ENCODE measurements at places on chromosomes 2 and 18.

DNA sequence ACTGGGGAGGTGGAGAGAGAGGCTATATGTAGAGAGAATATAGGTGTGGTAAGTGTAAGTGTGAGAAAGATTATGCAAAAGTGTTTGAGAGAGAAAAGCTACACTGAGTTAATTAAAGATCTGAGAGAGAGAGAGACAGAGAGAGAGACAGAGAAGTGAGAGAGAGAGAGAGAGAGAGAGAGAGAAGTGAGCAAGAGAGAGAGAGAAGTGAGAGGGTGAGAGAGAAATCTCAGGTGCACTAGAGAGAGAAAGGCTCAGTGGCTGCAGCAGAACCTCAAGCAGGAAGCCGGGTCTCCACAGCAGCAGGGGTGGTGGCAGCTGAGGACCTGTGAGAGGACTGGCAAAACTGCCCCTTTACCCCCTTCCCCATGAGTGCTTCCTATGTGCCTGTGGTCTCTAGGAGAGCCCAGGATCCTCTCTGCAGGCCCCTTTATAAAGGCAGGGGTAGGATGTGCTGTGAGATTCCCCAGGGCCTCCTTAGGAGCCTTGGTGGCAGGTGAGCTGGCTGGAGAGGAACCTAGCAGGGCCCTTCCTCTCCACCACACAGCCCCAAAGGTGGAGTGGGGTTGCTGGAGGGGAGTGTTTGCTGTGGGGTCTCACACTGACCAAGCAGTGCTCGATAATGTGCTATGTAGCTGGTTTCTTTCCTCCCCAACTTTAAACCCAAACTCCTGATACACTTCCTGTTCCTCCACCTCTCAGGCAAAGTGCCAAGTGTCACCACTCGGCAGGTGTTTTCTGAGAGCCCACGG lies 52.6 kb downstream of the SLC4A5 start:
- DNase-seq: no peak

DNA sequence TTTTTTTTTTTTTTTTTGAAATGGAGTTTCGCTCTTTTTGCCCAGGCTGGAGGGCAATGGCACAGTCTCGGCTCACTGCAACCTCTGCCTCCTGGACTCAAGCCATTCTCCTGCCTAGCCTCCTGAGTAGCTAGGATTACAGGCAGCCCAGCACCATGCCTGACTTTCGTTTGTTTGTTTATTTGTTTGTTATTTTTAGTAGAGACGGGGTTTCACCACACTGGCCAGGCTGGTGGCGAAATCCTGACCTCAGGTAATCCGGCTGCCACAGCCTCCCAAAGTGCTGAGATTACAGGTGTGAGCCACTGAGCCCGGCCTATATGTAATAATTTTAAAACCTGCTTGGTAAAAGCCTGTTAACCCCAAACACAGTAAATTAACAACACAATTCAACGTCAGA lies 435.7 kb downstream of the LRRTM4 start:
- no peak for DNase-seq

DNA sequence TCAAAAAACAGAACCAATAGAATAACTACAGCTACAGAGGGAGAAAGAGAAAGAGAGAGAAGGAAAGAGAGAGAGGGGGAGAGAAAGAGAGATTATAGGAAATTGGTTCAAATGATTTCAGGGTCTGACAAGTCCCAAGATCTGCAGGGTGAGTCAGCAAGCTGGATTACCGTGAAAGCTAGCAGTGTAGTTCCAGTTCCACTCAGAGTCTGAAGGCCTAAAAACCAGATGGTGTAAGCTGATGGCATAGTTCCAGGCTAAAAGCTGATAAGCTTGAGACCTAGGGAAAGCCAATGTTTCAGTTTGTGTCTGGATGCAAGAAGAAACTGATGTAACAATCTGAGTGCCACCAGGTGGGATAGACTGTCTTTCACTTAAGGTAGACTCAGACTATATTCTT lies 397.7 kb downstream of the TRIB2 start:
- no peak for DNase-seq

DNA sequence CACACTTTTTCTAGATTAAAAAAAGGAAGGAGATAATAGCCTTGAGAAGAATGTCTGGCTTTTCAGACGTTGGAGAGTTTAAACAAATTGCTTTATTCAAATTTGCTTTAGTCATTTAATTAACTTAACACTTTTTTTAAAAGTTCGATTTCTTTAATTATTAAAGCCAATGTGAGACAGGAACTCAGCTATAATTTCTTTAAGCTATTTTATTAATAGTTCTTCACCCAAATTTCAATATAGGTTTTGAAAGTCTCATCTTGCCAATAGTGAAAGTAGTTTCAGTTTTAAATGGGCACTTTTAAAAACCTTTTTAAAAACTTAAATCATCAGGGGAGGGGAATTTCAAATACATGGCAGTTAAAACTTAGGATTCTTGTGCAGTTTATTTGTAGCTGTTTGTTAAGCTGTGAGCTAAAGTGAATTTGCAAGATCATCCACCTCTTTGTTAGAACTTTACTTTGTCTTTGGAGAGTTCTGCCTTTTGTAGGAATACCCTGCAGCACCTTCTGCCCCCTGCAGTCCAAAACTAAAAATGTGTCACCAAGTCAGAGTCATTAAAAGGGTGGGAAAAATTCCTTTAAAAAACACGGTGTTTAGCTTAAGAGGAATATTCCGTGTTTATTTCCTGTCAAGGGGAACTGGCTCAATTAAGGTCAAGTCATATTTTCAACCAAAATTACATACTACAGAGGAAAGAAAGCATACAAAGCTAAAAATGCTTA lies 4.6 kb downstream of the TGIF1 start:
- DNase-seq: no peak

DNA sequence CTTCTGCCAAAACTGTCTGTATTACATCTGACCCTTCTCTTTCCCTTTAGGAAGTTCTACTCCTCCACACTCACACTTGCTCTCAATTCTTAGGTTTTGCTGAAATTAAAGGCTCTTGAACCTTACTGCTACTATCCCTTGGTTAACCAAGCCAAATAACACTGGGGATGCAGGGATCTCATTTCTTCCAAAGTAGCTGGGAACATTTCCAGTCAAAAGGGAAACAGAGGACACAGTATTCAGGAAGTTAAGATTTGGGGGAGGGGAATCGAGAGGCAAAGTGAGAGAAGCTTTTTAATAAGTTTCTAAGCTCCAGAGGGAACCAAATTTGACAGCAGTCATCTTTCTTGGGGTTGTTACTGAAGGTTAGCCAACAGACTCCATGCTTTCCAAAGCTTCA lies 6.2 kb downstream of the SEPTIN2 start:
- DNase-seq: no peak

- no peak for DNase-seq
Measured at GRCh38 chr18:12904012-12904516, 20.0 kb upstream of the PTPN2 start.

DNA sequence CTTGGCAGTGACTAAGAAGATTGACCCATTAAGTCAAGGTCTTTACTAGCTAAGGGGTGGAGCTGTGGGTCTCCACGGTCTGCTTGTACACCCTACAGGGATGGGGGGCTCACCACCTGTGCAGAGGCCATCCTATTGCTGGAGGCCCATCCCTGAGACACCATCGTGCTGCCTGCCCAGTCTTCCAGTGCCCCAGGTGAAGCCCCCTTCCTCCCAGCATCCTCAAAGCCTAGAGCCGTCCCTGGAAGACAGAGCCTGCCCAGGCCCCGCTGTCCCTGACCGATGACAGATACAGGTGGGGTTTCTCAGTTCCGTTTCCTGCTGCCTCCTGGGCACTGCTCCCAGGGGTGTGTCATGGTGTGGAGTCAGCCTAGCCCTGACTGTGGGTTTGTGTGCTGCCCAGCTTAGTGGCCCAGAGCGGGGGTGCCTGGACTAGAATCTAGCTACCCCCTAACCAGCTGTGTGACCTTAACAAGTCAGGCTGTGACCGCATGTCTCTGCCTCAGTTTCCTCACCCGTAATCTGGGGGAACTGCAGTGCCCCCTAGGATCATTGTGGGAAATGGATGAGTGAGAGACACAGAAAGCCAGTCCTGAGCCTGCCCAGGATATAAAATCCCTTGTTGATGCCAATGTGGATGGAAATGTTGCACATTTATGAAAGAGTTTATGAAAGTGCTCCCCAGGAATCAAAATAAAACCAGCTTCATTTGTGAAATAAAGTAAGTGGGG lies 2.0 kb downstream of the OTOS start:
- DNase-seq: no peak

GRCh38 chr2:113142290-113142689 lies 14.9 kb downstream of the IL1RN start:
- DNase-seq: no peak

- no peak for DNase-seq
Measured at GRCh38 chr18:58349650-58350049, 279.2 kb downstream of the ALPK2 start.

GRCh38 chr2:28506112-28506910 lies 10.5 kb downstream of the PLB1 start:
- DNase-seq: no peak

GRCh38 chr2:237075749-237076599 lies 9.7 kb upstream of the COPS8 start:
- no peak for DNase-seq

DNA sequence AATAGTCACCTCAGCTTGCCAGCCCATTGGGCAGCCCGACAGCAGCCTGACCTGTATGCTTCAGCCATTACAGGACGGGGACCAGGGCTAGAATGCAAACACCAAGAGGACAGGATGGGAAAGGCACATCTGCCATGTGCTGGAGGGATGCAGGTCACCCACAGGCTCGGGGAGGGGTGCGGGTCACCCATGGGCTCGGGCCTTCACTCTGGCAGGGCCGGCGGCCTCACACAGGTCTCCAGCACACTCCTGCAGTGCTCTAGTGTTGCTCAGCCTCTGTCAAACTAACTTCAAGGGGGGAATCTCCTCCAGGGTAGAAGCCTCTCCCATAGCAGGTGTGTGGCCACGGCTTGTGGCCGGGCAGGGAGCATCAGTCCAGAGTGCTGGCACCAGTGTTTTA lies 222.5 kb downstream of the SEPTIN10 start:
- no peak for DNase-seq

GRCh38 chr2:237726401-237726830 lies 72.2 kb upstream of the RBM44 start:
- DNase-seq: peak; percentile 93

DNA sequence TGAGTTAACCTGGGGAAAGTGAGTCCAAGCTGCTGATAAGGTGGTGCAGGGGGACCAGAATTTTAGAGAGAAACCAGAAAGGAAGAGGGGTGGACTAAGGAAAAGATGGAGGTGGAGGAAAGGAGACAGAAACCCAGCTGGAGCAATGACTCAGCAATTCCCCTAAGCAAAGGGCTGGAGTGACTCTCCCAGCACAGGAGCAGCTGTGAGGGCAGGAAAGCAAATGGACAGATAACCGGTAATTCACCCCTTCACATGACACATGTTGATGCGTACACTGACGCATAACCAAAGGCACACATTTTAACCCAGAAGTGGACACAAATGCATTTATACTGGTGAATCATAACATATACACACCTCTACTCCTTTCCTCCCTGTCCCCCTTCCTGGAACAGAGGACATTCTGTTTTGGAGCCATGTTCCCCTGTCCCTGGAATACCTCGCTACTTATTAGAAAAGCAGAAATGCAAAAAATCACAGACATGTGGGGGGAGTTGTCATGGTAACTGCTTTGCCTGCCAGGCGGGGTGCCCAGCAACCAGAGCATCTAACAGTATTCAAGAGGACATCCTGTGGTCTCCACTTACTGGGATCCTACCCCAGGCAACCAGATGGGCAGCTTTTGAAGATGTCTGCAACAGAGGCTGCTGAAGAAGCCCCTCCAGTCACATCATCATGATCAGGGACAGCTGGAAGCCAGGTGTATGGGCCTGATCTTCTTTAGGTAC lies 4.7 kb downstream of the CDK5R2 start:
- no peak for DNase-seq

- no peak for DNase-seq
Measured at GRCh38 chr18:63440219-63440618, 17.9 kb upstream of the VPS4B start.

DNA sequence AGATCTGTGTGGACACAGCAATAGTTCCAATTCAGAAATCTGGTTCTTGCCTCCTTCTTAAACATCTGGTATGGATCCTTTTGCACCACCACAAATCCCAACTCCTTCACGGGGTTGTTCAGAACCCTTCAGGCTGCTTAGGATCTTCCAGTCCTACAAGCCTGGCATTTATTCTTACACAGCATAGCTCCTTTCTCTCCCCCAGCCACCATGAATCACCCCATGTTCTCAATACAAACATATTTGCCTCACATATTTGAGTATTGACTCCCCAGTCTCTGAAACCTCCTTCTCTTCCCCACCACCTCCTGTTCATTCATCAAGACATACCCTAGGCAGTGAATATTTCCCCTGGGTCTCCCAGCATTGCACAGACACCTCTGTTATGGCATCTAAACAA lies 155.2 kb downstream of the ALK start:
- DNase-seq: no peak

GRCh38 chr2:172196768-172197431 lies 94.2 kb upstream of the DLX2 start:
- no peak for DNase-seq

- no peak for DNase-seq
Measured at GRCh38 chr2:61995065-61995464, 89.6 kb downstream of the COMMD1 start.

DNA sequence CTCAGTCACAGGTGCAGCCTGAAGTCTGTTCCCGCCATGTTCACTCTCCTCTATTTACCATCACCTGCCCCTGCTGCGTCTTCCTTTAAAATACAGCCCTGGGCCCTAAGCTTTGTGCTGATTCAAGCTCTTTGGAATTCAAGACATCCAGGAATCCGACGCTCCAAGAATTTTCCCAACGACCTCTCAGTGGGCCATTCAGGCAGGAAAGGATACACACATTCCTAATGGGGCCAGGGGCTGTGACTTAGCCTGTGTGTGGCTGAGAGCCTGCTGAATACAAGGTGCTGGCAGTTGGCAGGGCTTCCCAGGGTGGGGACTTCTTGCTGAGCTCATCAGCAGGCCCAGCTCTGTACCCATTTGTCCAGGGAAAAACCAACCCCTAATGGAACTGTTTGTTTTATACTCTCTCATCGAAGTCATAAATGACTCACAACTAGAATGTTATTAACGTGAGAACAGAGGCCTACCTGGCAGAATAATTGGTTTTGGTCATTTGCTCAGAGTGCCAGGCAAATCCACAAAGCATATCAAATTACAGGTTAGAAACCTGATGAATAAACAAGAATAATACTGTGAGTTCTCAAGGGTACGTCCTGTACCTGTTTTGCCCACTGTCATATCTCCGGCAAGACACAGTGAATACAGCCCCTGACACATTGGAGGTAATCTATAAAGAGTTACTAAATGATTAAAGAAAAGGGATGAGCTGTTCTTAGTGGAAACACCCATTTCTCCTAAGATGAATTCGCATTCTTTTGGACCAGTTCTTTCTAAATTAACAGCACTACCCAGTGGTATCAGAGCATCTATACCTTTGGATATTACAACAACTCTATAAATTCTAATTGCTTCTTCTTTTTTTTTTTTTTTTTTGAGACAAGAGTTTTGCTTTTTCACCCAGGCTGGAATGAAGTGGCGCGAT lies 12.6 kb upstream of the KCMF1 start:
- DNase-seq: peak; percentile 90

- DNase-seq: no peak
Measured at GRCh38 chr2:110994250-110994961, 126.3 kb upstream of the BCL2L11 start.
